Spinal cord (tissue), 10 donors: ENCODE measurements at places on chromosomes 2 and 18.

DNA sequence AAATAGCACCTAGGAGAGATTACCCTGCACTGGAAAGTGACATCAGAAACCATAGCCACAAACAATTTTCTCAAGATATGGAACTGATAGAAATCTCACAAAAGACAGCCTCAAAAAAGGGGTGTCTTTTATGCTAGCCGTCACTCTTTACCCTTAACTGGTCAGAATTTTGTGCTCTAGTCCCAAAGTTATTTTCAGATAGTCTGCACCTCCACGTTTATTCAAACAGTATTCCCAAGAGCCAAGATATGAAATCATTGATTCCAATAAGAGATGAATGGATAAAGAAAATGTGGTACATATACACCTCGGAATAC, 23.5 kb upstream of the PMAIP1 start:
- DNase-seq = no peak

- DNase-seq = no peak
Measured at GRCh38 chr18:1528447-1528846, 623.8 kb downstream of the ADCYAP1 start.

DNA sequence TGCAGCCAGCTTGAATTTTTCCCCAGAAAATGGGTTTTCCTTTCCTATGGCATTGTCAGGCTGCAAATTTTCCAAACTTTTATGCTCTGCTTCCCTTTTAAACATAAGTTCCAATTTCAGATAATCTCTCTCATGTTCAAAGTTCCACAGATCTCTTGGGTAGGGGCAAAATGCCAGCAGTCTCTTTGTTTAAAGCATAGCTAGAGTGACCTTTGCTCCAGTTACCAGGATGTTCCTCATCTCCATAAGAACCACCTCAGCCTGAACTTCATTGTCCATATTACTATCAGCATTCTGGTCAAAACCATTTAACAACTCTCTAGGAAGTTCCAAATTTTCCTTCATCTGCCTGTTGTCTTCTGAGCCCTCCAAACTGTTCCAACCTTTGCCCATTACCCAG, 68.3 kb downstream of the SGPP2 start:
- no peak for DNase-seq

- no peak for DNase-seq
Measured at GRCh38 chr2:70380621-70381020, 78.8 kb upstream of the FAM136A start.

- no peak for DNase-seq
Measured at GRCh38 chr2:239735829-239736357, 289.2 kb downstream of the NDUFA10 start.

GRCh38 chr2:219433666-219434467, 776 bp upstream of the SPEG start:
- no peak for DNase-seq

DNA sequence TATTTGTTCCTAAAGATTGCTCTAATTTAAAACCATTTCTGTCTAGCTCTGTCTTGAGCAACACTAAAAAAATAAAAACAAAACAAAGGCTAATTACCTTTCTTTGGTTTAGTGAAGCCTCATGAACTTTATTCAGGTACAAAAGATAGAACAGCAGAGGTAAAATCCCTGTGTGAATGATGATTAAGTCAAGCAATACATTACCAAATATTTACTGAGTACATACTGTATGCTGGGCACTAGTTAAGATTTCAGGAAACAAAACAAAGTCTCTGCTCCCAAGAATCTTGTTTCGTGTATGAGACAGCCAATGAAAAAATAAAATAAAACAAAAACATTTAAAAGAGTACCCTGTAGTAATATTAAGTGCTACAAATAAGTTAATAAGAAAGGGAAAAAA, 257.5 kb downstream of the RND3 start:
- DNase-seq = no peak

DNA sequence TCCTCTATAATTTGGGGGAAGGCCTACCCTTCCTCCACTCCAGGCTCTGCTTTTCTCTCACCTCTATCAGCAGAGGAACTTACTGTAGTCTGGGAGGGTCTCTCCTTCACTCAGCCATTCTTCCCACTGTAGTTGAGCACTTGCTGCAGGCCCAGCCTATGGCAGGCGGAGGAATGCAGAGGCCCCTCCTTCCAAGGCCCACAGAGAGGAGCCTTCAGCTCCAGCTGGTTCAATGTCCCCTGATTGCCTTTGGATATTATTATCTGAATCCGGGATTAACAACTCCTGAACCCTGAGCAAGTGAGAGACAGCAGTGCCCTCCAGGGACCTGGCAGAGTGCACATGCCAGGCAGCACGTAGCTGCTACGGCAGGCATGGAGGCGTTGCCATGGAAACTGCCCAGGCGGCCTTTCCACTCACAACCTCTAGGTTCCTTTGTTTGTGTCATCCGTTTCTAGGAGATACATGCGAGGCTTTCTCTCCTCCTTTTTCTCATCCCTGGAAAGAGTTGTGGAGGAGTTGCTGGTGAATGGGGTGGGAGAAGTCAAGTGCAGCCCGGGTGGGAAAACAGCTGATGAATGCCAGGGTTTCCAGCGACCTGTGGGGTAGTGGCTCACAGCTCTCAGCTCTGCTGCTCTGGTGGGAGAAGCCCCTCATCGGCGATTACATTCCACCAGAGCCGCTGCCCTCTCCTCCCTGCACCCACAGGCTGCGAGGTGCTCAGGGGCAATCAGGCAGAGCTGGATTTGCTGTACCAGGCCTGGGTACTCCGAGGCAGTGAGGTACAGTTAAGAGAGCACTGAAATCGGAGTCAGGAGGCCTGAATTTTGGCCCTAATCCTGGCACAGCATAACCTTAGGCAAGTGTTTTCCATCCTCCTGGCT, 55.3 kb upstream of the HK2 start:
- no peak for DNase-seq

- no peak for DNase-seq
Measured at GRCh38 chr2:96107708-96108065, 8.7 kb downstream of the ADRA2B start.

DNA sequence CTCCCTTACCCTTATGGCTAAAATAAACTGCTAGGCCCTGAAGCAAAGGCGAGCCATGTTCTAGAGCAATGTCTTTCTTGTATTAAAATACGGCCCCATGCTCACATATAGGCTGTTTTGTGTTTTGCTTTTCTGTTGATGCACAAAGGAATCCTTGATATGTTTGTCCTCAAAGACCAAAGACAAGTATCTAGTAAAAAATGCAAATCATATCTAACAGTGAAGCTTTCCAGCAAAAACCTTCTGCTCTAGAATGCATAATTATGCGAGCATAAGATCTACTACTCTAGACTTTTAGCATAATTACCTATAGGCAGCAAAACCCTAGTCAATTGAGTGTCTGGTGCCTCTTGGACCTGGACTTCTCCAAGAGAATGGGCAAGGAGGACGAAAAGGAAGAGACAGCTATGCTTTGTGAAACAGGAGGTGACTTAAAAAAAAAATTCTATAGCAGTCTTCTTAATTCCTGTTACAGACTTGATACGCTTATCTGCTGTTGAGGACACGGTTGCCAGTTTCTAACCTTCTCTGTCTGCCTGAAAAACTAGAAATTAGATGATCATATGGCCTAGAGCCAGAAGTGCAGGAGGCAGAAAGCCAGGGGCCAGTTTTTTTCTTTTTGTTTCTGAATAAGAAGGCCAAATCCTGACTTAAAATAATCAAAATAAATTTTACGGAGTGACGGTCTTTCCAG, 1.5 kb upstream of the AMMECR1L start:
- DNase-seq = no peak

DNA sequence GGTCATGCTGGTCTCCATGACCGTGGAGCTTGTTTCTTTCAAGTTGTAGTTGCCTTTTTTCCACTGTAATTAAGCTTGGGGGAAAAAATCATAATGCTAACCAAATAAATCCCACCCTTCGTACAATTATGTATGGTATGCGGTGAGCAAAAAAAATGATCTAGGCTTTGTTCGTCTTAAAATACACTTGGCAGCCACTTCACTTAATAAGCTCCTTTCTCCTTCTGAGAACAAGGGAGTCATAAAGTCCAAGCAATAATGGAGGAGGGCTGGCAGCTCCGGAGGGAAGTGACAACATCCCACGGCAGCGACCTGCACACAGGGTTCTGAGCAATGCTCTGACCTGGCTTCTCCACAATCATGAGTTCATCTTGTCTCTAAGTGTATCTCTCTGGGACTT, 91.2 kb upstream of the KLHL29 start:
- DNase-seq = no peak

GRCh38 chr2:161384864-161385263, 31.2 kb upstream of the TBR1 start:
- no peak for DNase-seq

- no peak for DNase-seq
Measured at GRCh38 chr18:11199477-11199876, 50.1 kb upstream of the PIEZO2 start.

DNA sequence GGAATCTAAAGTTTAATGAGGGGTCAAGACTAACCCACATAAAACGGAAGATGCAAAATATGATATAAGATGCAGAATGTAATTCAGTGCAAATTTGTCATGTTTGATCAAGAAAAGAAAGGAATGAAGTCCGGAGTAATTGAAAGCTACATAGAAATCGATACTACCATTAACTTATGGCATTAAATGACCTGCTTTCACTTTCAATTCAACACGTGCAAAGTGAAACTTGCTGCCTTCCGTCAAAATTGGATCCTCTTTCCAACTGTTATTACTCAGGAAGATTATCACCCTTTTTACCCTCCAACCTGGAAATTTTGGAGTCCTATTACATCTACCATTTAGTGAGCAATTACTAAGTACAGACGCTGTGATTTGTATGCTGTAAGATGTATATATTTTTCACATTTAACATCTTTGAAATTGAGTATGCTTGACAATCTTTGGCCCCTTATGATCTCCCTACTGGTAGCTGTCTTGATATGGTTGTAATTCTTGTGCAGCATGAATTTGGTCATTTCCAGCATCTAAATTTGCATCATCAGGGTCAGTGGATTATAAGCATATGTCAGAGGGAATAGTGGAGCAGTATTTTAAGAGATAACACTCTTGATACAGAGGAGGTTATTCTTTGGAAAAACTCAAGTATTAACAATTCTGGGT, 18.6 kb downstream of the UNC80 start:
- no peak for DNase-seq

DNA sequence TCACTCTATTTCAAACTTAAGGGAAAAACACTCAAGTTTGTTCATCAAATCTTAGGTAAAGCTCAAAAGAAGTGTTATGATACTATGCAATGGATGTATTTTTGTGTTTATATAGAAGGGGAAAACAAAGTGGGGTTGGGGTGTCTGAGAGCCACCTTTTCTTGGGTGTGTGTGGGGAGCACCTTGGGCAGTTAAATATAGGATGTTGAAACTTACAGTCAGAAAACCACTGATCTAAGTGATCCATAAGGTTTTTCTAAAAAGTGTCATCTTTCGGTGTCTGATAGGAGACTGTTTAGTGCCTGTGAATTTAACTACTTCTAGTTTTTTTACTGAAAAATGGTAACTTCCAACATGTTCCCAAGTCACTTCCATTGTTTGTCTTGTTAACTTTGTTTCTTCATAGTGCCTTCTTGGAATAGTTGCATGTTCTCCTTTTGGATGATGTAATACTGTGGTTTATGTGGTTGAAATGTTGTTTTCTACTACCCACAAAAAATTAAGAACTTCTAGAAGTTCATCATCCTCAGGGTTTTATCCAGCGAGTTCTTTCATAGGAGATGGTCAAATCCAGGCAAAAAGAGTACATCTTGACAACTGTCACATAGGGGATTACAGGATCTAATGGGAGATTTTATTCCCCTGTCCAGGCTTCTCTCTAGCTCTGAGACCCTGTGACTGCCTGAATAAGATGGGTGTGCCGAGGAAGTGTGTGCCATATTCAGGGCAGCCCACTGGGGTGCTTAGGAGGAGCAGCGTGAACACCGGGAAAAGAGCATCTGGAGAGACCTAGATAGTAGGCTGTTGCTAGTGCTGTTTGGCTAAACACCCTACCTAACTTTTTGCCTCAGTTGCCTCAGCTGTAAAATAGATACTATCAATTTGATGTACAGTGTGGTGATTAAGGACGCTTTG, 46.2 kb downstream of the CAB39 start:
- DNase-seq = no peak

GRCh38 chr2:119550346-119550745, 6.1 kb downstream of the CFAP221 start:
- DNase-seq = no peak

DNA sequence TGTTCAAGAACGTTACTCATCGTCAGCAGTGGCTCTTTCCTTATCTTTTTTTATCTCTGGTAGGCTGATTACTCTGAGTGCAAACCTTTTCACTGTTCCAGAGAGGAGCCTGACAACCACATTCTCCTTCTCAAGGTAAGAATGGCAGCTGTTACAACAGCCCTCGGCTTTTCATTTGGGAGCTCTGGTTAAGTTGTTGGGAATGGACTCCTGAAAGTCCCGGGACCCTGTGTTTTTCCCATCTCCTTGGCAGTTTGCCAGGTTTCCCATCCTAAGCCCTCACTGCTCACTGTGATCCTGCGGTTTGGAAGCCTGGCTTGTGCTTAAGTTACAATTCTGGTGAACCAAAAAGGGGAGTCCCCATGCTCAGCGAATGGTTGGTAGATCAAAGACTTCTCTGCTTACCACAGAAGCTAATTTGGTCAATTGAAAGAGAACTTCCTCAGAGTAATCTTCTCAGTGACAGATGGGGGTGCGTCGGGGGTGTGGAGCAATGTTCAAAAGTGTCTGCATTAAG, 122.3 kb downstream of the LYPD6B start:
- no peak for DNase-seq

DNA sequence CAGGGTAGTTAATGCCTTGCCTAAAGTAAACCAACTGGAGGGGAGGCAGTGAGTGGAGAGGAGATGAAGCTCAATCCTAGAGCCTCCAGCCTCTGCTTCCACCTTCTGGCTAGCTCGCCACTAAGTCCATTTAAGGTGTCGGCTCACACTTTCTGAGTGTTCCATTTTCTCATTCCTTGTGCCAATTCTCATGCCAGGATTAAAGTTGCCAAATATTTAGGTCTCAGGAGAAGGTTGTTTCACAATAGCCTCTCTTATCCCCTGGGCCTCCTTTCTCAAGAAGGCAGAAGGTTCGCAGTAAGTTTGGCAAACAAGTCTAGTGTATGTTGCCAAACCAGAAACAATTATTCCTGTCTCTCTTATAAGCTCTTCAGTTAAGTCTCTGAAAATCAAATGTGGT, 57.2 kb downstream of the TACR1 start:
- DNase-seq = no peak

- peak; percentile 78 for DNase-seq
Measured at GRCh38 chr18:79395761-79396404, at the start of gene NFATC1. Gene NFATC1 (plus strand): TSS chr18:79395930. CDS start chr18:79396225, 295 bp downstream.

DNA sequence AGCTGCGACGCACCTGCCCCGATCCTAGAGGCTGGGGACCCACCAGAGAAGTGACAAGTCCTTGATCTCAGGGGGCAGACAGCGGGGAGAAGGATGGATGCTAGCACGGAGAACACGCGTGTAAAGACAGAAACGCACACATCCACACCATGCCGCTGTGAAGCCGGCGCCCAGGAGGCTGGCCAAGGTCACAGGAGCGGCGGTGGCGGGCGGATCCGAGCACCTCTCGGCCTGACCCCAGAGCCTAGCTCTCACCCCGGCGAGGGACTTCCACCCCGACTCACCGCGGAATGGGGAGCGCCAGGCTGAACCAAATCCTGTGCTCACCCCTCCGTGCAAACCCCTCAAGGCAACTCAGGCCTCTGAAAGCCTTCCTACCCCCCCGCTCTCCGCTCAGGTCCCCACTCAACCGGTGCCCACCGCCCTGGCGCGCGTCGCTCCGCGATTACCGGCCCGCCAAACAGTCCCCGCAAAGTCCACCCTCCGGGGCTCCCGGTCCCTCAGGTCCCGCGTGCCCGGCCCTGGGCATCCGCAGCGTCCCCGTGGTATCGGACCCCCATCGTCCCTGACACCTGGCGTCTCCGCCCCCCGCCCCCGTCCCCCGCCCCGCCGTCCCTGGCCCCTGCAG, 460 bp upstream of the LRRFIP1 start:
- DNase-seq = no peak

- DNase-seq = no peak
Measured at GRCh38 chr18:30679285-30679930, 363.1 kb downstream of the DSC3 start.
